ENCODE measurements at places on chromosomes 6 and 20.

DNA sequence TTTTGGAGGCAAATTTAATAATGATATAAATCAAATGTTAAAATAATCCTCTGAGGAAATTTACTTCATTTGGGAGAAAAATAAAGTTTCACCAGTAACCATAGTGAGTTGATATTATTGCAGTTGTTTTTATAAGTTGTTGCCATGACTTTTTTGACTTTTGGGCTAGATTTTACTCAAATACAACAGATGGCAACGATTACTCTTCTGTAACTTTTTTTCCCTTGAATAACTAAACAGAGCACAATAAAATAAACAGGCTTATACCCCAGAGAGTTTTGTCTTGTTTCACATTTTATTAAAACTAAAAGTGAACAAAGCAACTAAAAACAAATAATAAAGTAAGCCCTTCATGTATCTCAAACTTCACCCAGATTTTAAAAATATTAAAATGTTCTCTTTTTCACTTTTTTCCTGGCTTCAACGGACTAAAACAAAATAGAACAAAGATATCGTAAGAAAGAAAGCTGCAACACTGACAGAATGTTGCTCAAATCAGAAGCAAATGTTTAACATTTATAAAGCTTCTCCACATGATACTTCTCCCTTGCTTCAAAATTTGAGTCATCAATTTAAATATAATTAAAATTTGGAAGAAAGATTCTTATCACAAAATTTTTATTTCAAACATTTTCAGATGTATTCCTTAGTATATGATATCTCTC is 42.5 kb upstream of the BMP5 start:
- DNase-seq, result no peak

DNA sequence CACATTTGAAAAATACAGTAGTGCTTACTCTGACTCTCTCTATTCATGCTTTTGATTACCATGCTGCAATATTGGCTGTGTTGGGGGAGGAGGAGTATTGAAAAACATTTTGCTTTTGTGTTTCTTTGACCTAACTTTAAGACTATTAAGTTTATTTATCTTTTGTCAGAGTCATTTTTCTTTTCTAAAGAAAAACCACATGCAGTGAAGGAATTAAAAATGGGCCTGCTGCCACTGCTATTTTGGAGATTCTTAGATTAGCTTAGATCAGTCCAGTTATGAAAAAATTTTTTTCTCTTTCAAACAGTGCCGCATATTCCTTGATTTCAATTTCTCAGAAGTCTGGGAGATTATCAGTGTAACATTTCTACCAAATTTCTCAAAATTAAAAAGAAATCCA is 36.1 kb downstream of the BCKDHB start:
- no peak for DNase-seq

- no peak for DNase-seq
Measured at GRCh38 chr20:57777911-57778310, 68.1 kb upstream of the PMEPA1 start.

DNA sequence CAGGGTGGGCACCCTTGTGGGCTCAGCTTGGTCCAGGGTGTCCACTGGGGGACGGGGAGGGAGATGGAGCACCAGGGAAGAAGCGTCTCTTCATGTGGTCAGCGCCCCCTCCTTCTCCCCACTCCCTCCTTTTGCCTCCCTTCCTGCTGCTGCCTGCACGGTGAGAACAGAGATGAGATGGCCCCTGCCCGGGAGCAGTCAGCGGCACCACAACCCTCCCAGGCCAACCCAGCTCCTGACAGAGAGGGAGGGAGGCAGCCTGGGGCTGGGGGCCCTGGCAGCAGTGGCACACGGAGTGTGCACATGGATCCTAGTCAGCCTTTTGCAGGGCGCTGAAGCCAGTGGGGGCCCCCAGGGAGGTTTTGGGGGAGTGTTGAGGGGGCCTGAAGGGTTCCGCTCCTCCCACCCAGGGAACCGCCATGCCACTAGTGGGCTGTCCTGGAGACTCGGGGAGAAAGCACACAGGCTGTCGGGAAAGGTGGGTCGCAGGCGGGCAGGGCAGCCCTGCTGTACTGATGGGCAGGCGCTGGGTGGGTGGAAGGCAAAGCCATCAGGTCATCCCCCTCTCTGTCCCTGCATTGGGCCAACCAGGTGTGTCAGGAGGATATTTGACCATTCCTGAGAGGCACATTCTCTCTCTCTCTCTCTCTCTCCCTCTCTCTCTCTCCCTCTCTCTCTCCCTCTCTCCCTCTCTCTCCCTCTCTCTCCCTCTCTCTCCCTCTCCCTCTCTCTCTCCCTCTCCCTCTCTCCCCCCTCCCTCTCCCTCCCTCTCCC is 94.3 kb upstream of the BHLHE23 start:
- DNase-seq, result no peak

DNA sequence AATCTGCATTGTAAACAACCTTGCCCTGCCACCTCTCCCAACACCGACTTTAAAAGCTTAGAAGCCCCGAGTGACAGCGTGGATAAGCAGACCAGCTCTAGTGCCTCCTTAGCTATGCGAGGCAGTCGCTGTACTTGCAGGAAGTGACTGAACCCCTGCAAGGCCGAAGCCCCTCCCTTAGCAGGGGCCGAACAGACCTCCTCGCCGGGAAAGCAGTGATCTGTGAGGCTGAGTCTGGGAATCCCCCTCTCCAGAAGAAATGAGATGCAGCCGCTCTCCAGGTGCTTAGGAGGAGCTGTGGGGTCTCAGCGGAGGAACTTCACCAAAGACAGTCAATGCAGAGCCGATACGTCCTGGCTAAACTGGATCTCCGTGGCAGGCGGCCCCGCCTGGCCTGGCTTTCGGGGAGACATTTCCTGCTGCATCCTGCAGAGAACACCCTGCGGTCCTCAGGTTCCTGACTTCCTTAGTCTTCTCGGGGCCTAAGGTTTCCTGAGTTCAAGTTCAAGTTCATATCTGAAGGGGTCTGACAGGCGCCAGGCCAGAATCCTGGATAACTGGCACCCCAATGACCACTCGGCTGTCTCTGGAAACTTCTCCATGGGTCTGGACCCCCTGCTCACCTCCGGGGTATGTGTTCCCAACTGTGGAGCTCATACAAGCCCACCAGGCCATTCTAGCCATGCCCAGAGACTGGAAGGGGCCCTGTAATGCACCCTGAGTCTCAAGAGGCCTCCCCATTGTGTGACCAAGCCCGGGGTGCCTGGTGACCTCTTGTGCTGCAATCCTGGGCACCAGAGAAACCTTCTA is 20.4 kb upstream of the FRMD1 start:
- DNase-seq, result no peak

- DNase-seq, result no peak
Measured at GRCh38 chr6:39670519-39670918, 54.7 kb downstream of the KIF6 start.

DNA sequence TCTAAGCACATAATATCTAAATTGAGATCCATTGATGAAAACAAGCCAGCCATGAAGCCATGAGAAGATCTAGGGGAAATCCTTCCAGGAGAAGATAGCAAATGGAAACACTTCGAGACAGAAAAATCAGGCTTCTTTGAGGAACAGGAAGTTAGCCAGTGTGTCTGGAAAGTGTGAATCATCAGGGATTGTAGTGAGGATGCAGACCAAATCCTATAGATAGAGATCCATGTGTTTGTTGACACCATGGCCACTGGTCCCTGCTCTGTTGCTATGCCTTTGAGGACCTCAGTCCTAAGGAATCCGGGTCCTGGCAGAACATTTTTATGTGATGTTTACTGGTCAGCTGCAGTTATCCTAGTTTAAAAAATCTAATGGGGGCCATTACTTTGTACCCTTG is 6.6 kb upstream of the ELOVL2 start:
- no peak for DNase-seq

GRCh38 chr20:36881888-36882287 is 6.0 kb downstream of the TLDC2 start:
- no peak for DNase-seq

GRCh38 chr6:36977470-36977941 is 8.5 kb downstream of the MTCH1 start:
- no peak for DNase-seq

- no peak for DNase-seq
Measured at GRCh38 chr6:99066044-99066443, 118.3 kb upstream of the FBXL4 start.

DNA sequence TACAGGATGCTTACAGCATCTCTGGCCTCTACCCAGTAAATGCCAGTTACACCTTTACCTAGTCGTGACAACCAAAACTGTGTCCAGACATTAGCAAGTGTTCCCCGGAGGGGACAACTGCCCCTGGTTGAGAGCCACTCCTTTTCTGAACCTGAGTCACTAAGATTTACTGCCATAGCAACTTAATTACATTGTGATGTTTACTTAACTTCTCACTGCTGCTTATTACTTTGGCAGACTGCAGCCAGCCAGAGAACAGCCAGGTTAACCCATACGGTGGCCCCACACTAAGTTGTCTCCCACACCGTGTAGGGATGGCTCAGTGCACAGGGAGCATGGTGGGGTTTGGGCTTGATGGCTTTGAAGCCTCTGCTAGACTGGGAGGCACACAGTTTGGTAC is 204.7 kb upstream of the SULF2 start:
- no peak for DNase-seq

DNA sequence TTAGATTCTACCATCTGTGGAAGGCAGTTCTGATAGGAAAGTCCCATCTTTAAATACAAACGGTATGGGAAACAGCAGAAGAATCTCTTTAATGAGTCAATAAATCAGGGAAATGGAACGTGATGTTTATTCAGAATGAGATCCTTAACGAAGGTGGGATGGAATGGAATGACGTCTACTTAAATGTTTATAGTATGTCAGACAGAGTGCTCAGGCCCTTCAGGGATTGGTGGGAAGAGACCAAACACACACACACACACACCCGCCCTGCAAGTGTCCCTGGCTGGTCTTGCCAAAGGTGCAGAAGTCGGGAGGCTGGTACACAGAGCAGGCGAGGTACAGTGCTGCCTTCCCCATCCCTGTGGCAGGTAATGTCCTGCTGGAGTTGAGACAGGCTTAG is 164.0 kb downstream of the FARS2 start:
- no peak for DNase-seq

- DNase-seq, result no peak
Measured at GRCh38 chr6:88141561-88142296, 24.4 kb downstream of the CNR1 start.

- no peak for DNase-seq
Measured at GRCh38 chr20:44413575-44414345, 58.3 kb downstream of the HNF4A start.

GRCh38 chr6:101236709-101237108 is 156.8 kb upstream of the GRIK2 start:
- DNase-seq, result no peak

GRCh38 chr20:3786126-3786484 is 435 bp downstream of the CENPB start:
- DNase-seq, result no peak

- DNase-seq, result no peak
Measured at GRCh38 chr6:18317850-18318249, 53.5 kb upstream of the DEK start.

GRCh38 chr6:89784838-89785237 is 34.8 kb downstream of the MDN1 start:
- no peak for DNase-seq

GRCh38 chr6:139832493-139833305 is 458.3 kb upstream of the CITED2 start:
- DNase-seq, result no peak

DNA sequence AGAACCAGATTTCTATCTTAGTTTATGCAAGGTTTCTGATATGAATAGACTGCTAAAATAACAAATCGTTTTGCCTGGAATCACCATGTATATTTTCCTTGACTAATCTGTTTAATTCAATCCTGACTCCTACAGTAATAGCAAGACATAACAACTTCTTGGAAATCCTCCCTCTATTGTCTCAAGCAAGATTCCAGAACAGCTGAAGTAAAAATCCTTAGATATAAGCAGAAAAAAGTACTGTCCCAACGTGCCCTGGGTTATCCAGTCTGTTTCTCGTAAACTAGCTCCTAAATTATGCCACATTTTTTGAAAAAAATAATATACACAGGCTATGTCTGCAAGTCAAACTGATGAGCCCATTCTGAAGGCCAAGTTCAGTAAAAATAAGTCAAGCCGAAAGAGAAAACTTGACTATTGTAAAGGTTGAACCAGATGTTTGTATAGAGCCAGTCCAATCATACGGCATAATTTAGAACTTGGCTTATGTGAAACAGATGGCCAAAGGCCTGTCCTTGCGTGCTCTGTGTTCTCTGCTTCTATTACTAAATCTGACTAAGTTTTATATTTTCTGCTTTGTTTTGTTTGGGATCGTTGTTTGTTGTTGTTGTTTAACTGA is 341.6 kb upstream of the NRSN1 start:
- DNase-seq, result no peak

- DNase-seq, result no peak
Measured at GRCh38 chr6:169282043-169282442, 28.4 kb upstream of the THBS2 start.

DNA sequence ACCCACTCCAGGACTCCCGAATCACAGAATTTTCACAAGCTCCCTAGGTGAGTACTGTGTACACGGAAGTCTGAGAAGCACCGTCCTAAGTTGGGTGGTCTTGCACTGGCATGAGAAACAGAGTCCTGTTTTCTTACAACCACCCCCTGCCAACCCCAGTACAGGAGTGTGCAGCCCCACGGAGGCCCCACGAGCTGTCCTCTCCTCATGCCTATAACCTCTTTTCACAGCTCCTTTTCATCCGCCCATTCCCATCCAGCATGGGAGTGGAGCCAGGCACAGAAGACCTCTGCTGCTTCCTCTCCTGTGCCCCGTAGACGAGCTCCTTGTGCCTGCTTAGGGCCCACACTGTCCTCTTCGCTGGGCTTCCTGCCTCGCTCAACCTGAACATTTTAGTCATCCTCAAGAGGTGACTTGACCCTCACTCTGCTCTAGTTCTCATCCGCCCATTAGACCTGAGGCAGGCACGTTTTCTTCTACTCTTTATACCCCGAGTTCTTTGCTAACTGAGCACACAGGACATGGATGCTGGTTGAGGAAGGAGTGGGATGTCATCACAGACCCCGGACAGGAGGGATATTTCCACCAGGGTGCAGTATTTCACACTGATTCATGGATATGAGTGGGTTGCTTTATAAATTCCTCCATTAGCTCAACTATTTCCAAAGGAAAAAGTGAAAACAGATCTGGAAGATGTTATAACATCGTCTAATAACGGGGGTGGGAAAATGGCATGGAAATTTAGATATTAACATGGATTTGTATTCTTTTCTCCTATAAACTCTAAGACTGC is 160.5 kb downstream of the TTLL2 start:
- DNase-seq, result no peak

DNA sequence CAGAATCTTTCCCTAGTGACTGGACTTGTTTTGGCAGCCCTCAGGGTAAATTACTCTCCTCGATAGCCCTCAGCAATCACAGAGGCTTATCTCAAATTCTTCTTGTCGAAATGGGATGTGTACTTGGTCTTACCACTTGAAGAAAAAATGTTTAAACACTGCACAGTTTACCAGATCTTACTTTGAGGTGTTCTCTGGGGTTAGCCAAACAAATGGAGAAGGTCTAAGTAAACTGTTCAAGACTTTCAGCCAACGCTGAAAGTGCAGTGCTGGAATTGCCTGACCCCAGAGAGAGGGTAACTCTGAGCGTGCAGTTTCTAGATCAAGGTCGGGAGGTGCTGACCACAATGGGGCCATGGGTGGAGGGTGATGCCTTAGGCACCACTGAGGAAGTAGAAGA is 39.2 kb downstream of the MYLIP start:
- no peak for DNase-seq

- no peak for DNase-seq
Measured at GRCh38 chr20:61300709-61301108, 48.6 kb downstream of the CDH4 start.

Measured in non-pigmented ciliary epithelial cell (primary cell).